ENCODE measurements at places on chromosomes 3 and 15.

DNA sequence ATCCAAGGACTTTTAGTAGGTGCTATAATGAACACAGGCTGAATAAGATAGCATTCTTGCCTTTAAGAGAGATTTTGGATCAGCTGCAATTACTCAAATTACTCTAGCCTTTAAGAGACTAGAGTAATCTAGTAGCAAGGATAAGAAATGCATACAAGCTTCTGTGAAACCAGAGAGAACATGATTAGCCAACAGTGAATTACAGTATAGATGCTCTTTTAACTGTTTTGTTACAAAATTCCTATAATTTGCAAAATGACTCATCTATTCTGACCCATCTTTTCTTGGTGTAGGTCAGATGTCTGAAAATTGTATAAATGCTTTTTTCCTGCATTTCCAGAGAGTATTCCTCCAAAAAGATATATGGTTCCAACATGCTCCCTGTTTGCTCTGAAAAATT lies 66.9 kb downstream of the CEP63 start:
- DNase-seq, result no peak

DNA sequence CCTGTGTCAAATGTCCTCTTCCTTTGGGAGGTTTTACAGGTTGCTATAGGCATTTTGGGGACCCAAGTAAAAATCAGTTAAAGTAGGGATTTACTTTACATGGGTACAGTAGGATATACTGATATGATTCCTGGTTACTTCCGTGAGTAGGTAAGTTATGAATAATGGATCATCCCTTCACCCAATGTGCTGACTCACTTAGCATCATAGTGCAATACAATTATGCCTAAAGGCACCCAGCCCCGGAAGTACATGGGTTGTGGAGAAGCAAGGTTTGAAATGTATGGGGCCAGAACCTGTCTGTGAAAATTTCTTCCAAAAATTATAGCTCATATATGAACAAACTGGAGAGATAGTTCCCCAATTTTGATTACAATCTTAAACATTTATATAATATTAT lies 64.0 kb downstream of the GLB1 start:
- no peak for DNase-seq

- no peak for DNase-seq
Observed at GRCh38 chr3:125431391-125431790, 56.3 kb upstream of the ZNF148 start.

DNA sequence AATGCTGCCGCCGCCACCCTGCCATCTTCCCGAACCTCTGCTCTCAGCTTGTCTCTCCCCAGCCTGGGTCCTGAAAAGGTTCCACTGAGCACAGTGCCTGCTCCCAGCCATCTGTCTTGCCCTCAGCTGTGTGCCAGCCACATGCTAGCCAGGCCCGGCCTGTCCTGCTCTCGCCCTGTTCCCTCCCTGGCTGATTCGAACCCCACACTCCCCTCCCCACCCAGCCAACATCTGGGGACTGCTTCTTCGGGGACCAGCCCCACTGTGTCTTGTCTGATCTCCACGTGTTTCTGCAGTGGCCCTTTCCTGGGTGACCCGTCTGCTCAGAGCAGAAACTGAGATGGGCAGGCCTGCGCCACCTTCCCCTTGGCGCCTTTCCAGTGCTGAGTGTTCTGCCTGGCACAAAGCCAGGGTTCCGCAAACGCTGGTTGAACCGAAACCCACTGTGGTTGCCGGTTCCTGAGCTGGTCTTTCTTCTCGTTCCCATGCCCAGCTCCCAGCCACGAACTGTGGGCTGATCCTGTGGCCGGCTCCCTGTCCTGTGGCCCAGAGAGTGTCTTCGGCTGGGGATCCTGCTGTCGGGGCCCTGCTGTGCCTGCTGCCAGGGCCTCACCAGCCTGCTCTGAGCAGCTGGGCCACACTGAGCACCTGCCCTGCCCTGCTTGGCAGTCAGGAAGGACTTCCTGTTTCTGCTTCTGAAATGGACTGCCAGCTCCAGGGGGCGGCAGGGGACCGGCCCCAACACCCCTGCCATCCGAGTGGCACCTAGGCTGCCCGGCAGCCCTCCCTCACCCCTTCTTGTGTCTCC lies 62.7 kb upstream of the KLF13 start:
- DNase-seq, result peak; percentile 71

DNA sequence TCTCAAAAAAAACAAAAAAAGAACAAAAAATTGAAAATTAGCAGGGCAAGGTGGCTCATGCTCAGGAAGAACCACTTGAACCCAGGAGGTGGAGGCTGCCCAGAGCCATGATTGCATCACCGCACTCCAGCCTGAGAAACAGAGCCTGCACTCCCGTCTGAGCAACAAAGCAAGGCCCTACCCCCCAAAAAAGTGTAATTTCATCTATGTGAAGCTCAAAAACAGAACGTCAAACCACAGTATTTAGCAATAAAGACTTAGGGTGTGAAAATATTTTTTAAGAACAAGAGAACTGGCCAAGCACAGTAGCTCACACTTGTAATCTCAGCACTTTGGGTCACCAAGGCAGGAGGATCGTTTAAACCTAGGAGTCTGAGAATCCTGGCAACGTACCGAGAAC lies 38.2 kb downstream of the STAG1 start:
- DNase-seq, result no peak

DNA sequence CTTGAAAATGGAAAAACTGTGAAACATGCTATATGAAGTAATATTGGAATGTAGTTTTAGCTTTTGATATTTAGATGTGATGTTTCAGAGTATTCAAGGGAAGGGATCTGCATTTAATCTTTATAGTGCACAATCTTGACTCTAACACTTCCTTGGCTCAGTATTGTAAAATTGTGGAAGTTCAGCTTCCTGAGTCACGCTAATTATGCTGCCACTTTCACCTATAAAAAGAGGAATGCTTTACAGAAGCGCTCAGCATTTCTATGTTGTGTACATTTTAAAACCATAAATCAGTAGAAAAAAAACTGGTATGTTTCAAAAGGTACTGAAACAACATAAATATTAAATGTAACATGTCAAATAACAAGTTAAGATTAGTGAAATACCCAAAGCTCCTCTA lies 32.6 kb downstream of the SERPINI2 start:
- no peak for DNase-seq

DNA sequence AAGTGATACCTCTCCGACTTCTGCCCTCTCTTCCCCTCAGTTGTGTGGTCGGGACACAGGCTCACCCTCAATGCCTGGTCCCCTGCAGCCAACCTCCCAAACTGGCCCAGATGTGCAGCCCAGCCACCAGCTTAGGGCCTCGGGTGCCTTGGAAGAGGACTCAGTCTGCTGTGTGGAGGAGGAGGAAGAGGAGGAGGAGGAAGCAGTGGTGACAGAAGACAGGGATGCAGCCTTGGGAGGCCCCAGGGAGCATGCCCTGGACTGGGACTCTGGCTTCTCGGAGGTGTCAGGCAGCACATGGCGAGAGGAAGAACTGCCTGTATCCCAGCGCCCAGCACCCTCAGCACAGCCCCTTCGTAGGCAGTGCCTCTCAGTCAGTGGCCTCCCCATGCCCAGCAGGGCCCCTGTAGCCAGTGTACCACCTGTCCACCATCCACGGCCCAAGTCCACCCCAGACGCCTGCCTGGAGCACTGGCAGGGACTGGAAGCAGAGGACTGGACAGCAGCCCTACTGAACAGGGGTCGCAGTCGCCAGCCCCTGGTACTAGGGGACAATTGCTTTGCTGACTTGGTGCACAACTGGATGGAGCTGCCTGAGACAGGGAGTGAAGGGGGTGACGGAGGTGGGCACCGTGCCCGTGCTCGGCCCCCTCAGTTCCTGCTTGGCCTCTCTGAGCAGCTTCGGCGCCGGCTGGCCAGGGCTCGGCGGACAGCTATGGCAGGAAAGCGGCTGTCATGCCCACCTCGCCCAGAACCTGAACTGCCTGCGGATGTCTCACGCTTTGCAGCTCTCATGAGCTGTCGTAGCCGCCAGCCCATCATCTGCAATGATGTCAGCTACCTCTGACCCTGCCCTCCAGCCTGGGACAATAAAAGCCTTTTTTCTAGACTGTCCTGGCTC lies 1.3 kb downstream of the INKA1 start:
- DNase-seq, result no peak

Data from activated gamma-delta T cell treated with Interleukin-2 at 50 U/mL for 16 hours (primary cell).